MCF 10A (cell line): ENCODE measurements at places on chromosomes 3 and 15.

DNA sequence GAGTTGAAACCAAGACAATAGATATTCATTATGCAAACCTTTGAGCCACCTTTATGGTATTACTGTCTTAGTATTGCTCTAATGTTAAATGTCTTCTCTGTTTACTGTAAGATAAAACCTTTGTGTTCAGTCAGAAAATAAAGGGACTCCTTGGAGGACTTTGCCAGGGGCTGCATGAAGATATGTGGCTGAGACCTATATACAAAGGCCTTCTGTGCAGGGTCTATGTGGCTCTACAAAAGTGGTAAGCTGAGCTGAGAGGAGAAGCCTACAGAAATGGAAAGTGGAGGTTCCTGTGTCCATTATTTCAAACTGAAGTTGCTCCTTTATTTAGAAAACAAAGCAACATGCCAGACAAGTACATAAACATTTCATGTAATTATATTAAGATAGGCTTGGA lies 131.5 kb downstream of the FNDC3B start:
- no peak for DNase-seq

DNA sequence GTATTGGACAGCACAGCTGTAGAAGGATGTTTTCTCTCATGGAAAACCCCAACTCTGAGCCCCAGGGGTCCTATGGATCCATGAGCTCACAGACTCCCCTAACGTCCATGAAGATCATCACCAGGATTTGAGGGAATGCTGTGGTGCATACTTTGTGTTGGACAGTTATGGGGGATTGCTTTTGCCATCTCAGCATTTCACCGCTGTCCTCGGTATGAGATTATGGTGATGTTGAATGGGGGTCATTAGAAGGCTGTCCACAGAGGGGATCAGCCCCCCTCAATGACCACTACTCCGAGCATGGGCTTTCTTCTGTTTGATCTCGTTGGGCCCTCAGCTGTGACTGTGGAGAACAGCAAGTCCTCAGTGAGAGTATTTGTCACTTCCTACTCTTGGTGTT lies 255.2 kb upstream of the CTDSPL start:
- no peak for DNase-seq

- DNase-seq = peak; percentile 68
Measured at GRCh38 chr3:128554100-128554464, 61.1 kb upstream of the GATA2 start.

DNA sequence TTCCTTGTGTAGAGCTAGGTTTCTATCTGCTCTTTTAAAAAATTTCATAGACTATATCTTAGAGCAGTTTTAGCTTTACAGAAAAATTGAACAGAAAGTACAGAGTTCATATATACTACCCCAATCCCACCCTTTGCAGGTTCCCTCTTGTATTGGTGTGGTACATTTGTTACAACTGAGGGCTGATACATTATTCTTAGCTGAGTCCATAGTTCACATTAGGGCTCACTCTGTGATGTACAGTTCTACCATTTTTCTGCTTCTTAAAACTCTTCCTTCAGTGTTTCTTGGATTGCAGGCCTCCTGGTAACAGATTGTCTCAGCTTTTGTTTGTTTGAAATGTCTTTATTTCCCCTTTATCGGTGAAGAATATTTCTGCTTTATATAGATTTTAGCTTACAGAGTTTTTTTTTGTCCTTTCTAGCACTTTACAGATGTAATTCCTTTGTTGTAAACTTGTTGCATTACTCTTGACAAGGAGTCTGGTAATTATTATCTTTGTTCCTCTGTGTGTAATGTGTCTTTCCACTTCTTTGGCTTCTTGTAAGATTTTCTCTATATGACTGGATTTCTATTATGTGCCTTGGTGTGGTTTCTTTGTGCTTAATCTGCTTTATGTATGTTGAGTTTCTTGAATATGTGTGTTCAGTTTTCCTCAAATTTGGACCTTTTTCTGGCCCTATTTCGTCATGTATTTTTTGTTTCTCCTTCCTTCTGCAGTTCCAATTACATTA lies 25.3 kb downstream of the MEF2A start:
- DNase-seq = no peak

DNA sequence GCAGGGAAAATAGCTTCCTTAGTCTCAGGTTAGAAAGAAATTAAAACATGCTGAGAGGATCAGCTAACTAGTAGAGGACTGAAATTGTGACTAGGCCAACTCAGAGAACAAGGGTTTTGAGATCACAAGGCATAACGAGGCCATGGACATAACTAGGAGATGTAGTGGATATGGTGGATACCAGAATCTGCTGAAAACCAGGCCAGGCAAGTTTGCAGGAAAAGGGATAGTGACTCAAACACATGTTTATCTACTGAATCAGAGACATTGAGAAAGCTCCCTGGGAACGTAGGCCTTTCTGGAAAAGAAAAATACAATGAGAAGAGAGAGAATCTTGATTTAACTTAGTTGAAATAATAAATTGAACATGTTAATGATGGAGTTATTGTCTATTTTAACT lies 326.5 kb upstream of the GBE1 start:
- DNase-seq = peak; percentile 72

- DNase-seq = no peak
Measured at GRCh38 chr3:150697646-150698045, 6.1 kb downstream of the ERICH6 start.

DNA sequence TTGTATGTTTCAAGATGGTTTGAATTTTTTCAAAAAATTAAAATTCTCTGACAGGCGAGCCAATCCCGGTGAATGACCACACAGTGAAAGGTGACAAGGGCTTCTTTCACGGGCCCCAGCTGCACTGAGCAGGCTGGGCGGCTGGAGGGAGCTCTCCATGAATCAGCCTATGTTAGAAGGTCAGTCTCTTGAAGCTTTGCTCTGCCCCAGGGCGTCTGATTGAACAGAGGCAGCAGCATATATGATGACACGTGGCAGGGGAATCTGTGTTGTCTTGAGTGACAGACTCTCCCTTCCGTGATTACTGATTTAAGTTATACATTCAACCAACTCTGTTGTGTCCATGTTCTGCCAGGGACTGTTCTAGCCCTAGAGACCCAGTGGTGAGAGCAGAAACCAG lies 51.5 kb downstream of the ISG20 start:
- no peak for DNase-seq

GRCh38 chr3:87491843-87492242 lies 215.5 kb upstream of the POU1F1 start:
- DNase-seq = no peak

DNA sequence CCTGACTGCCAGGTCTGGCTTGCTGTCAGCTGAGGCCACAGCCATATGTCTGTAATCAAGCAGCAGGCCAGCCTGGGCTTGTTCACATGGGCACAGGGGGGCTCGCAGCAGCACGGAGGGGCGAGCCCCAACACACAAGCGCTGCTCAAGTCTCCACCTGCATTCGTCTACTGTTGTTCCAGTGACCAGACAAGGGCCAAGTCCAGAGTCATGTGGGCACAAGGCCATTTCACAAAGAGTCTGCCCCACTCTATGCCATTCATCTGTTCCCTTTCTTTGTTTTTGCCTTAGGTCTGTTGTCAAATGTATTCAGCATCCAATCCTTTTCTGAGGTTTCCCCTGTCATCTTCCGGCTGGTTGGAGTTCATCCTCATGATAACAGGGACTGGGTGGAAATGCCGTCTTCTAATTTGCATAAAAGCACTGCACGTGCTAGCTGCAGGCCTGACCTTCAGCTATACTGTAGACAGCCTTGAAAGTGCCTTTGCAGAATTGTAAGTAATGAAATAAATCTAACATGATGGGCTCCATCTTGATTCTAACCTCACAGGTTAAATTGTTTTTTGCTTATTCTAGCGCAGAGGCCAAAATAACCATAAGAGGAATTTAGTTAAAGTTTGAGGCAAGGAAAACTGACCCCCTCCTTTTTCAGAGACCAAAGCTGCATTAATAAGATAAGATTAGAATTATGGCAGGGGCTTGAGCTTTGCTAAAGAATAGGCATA lies 28.6 kb upstream of the KBTBD12 start:
- no peak for DNase-seq

DNA sequence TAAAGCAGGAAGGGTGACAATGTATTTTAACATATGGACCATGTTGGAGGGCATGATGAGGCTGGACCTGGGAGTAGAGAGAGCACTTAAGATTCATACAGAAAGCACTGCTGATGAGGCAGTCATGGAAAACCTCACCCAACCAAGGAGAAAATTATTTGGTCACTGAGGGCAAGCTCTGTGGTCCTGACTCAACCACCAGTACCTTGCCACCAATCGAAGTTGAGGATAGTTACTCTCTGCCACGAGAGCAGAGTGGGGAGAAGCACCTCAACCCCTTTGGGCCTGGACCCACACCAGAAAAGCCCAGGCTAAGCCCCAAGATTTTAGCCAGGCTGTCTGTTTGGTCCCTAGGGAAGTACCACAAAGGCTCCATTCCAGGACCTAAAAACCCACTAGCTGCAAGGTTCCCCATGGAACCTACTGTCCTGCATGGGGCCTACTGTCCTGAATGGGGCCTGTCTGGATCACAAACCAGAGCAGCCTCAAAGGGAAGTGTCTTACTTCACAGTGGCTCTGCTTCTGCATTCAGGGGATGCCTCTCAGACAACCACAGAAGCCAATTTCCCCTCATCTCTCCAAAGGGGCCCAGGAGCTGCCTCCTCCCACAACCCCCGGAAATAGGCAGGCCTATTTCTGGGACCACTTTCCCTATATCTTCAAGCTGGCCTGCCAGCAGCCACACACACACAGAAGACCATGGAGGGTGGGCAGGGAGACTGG lies 4.2 kb downstream of the CCDC71 start:
- DNase-seq = no peak

- no peak for DNase-seq
Measured at GRCh38 chr15:40121911-40122638, 13.4 kb upstream of the BMF start.

DNA sequence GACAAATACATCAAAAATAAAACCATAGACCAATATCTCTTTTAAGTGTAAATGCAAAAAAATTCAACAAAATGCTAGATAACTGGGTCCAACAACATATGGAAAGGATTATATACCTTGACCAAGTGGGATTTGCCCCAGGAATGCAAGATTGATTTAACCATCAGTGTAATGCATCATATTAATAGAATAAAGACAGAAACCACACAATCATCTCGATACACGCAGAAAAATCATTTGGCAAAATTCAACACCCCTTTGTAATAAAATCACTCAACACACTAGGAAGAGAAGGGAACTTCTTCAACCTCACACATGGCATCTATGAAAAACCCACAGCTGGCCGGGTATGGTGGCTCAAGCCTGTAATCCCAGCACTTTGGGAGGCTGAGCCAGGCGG lies 19.5 kb downstream of the GREM1 start:
- DNase-seq = no peak

GRCh38 chr3:20975188-20975651 lies 775.8 kb downstream of the ZNF385D start:
- no peak for DNase-seq

GRCh38 chr3:108486941-108487340 lies 23.5 kb downstream of the MYH15 start:
- DNase-seq = peak; percentile 43

- peak; percentile 26 for DNase-seq
Measured at GRCh38 chr15:91142106-91142744, 42.2 kb downstream of the SV2B start.

GRCh38 chr3:176741664-176742047 lies 455.6 kb downstream of the TBL1XR1 start:
- DNase-seq = no peak

DNA sequence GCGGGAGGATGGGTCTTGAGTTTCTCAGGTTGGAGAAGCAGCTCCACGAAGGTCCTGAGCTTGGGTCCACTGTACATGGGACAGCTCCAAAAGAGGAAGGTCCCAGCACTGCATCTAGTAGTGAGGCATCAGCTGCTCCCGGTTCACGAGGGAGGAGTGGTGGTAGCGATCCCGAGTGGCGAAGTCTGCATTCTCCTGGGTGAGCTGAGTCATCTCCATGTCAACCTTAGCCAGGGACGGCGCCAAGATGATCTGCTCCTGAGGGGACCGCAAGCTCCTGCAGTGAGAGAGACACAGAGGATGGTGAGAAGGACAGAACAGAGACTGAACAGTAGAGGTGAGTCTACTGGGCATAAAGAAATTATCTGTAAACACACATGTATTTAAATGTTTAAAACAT lies 28.0 kb upstream of the HEG1 start:
- DNase-seq = no peak

- DNase-seq = peak; percentile 59
Measured at GRCh38 chr15:93035953-93036810, 52.8 kb downstream of the RGMA start.

GRCh38 chr15:27690290-27690689 lies 408.8 kb downstream of the OCA2 start:
- no peak for DNase-seq

GRCh38 chr15:45333550-45333949 lies 44.8 kb downstream of the GATM start:
- peak; percentile 9 for DNase-seq
